Suprapubic skin (tissue), 4 donors: ENCODE measurements at places on chromosomes 4 and X. TPM values are rescaled to one million over a fixed set of nuclear protein-coding genes. Genes with fewer than 3 reads are reported as not detected.

DNA sequence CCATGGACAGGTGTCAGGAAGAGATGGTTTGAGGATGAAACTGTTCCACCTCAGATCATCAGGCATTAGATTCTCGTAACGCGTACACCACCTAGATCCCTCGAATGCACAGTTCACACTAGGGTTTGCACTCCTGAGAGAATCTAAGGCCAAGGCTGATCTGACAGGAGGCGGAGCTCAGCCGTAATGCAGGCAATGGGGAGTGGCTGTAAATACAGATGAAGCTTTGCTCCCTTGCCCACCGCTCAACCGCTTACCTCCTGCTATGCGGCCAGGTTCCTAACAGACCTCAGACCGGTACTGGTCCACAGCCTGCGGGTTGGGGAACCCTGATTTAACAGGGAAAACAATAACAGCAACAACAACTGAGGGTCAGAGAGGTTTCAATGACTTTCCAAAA is 2.0 kb upstream of the TEC start:
- no peak for DNase-seq

DNA sequence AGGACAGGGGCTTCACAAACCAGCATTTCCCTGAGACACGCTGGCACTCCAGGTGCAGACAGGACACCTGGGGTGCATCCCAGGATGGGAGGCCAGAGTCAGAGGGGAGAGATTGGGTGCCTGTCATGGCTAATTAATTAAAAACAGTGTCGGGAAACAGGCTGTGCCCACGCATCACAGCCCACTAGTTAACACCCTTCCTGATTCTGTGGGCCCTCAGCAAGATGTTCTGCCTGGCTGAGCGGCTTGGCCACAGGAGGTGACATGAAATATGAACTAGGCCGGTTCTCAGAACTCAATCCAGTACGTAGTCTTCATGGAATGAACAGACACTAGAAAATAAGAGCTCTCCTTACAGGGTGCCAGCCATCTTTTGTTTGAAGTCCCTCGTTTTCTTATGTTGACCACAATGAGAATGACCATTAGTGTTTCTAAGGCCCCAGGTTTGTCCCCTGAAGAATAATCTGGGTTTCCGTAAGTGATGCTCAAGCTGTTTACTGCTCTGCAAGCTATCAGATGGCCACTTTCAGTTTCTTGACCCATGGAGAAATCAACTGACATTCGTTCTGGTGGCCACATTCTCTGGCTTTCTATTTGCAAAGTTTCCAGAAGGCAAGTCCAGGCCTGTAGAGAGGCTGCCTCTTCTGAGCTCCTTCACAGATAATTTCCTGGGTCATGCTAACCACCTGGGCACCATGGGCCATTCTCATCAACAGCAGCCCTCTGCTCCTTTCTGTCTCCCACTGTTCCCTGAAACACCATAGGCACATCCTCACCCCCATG is 72.3 kb downstream of the SLC34A2 start:
- no peak for DNase-seq

DNA sequence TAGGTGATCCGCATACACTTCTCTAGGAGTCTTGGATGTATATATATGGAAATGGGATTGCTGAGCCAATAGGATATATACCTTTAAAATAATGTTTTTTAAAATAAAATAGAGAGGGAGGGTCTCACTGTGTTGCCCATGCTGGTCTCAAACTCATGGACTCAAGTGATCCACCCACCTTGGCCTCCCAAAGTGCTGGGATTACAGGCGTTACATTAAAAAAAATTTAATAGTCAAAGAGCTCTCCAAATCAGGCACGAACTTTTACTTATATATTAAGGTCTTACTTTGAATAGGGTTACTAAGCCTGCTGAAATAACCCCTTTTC is 109.0 kb downstream of the GNL3L start:
- DNase-seq: no peak

GRCh38 chr4:161894014-161894413 is 269.8 kb downstream of the FSTL5 start:
- DNase-seq: no peak

DNA sequence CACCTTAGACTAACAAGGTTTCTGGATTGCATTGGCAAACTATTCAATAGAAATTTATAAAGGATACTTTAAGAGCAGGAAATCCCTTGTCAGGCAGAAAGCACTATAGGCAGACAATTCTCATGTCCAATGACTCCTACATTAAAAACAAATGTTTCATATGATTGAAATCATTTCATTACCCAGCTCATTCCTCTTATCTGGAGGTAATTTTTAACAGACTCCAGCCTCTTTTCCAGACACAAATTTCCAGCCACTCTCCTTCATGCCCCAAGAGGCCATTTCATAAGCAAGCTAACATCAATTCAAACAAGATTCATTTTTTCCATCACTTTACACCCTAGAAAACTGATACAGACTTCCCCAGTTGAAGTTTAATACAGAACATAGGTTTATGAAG is 495.1 kb upstream of the FRG1 start:
- DNase-seq: no peak

GRCh38 chr4:159145992-159146330 is 43.1 kb downstream of the RAPGEF2 start:
- no peak for DNase-seq

GRCh38 chrX:110569506-110569905 is 210.9 kb downstream of the RTL9 start:
- no peak for DNase-seq

DNA sequence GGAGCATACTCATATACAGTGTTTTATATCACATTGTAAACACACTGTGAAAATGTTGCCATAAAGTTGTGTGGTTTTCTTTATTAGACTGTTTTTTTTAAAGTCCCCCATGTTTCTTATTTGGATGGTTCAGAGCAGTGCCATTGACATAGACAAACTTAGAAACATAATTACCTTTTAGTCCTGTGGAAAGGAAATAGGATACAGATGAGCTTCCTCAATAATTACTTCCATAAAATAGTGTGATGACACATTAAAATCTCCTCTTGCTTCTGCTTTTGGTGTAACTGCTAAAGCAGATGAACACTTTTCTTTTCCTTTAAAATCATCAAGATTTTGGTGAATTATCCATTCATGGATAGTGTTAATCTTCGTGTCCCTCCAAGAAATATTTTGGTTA is 52.9 kb upstream of the LIMCH1 start:
- DNase-seq: no peak

DNA sequence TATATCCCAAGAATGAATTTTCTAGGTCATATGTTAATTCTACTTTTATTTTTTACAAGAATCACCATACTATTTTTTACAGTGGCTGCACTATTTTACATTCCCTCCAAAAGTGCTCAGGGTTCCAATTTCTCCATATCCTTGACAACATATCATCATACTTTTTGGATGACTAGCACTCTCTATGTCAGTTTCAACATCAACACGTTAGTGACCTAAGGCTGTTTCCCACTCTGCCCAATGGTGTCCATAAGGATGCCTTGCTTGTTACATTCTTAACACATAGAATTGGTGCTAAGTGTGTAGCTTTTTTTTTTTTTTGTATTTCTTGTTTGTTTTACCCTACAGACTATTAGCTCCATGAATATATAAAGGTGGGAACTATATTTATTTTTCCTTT is 175.4 kb downstream of the PCDH10 start:
- DNase-seq: no peak

- DNase-seq: no peak
These were observed 2.9 kb upstream of the ADH6 start for GRCh38 chr4:99221980-99222379.

DNA sequence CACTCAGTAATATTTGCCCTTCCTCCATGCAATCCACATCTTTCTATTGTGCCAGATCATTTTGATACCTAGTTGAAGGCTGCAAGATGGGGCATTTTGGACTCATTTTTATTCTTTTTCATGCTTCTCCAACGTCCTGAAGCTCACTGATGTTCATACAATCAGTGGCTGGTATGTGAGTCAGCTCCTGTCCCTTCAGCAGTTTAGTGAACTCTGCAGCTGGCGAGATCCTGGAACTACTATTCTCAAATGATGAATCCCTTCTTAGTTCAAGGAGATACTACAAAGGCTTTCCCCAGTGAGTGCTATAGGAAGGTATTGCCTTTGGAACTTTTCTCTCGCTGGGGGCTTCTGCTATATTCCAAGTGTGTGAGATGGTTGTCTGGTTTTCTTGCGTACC is 9.6 kb upstream of the CCDC149 start:
- no peak for DNase-seq

- DNase-seq: no peak
These were observed 615.6 kb downstream of the CENPC start for GRCh38 chr4:66929748-66930147.

DNA sequence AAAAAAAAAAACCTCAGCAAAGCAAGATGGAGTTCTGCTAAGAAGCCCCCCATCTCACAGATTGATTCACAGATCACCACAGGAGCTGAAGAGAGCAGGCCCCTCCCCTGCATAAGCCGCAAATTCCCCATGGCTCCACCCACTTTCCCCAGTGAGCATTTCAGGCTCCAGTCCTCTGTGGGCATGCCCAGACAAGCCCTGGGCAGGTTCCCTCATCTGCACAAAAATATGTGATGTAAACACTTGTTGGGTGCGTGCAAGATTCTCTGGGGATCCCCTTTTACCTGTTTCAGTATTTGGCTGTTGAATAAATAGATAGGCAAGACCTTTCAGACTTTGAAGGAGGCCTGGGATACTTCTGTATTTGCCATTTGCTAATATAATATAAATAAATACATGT is 514.3 kb downstream of the PCDH7 start:
- no peak for DNase-seq

Gene SCRG1
- 0.31 TPM for total RNA-seq

Gene TEX11
- not detected for total RNA-seq
